ENCODE measurements at places on chromosomes 5 and 9.

- DNase-seq = no peak
Observed at GRCh38 chr5:61589946-61590345, 257.9 kb downstream of the ZSWIM6 start.

DNA sequence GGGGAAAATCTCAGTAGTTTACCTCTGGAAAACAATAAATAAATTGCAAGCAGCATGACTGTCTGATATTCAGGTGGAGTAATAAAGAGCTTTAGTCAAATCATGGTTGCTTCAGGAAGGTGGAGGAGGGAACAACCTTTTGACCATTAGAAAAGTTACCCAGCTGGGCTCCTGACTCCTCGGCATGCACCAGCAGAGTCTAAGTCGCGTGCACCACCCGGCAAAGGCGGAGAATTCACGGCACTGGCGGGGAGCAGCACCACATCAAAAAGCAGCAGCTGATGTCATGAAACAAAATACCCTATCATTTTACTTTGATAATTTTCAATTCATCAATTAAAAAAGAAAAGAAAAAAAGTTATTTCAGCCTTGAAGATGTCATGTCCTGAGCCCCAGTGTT lies 34.6 kb downstream of the EBF1 start:
- DNase-seq = no peak

DNA sequence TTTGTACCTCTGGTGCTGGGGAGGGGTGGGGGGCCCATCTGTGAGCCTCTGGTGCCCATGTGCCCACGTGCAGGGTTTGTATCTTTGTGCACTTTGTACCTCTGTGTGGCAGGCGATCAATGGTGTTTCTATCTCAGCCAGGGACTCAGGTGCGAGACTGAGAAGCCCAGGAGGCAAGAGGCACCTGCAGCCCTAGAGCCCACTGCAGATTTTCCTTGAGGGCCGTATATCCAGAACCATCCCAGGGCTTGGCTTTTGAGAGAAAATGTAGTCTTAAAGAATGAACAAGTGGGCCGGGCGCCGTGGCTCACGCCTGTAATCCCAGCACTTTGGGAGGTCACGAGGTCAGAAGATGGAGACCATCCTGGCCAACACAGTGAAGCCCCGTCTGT lies 52.2 kb upstream of the KCNMB1 start:
- no peak for DNase-seq

DNA sequence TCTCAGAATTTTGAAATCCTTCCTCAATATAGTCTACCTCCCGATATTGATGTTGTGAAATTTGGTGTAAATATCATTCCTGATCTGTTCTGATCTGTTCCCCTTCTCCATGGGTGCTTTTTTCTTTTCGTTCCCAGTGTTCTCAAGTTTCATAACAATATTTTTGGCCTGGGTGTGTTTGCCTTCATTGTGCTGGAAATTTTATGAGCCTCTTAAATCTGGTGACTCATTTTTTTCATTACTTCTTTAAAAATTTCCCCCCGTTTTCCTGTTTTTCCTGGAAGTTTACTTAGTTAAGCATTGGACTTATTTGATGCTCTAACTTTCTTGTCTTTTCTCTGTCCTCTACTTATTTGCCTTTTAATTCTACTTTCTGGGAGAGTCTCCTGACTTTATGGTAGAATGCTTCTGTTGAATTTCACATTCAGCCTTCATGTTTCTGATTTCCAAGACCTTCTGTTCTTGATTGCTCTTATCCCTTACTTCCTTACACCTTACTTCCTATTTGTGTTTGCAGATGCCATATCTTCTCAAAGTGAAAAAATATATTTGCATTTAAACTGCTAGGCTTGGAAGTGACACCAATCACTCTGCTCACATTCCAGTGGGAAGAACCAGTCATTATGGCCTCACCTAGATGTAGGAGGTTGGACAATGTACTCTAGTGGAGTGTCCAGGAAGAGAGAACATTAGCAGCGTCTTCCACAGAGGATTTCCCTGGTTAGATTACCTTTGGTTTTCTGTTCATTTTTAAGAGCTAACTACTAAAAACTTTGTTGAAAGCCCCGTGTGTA lies 441.9 kb downstream of the ARHGEF28 start:
- DNase-seq = no peak

DNA sequence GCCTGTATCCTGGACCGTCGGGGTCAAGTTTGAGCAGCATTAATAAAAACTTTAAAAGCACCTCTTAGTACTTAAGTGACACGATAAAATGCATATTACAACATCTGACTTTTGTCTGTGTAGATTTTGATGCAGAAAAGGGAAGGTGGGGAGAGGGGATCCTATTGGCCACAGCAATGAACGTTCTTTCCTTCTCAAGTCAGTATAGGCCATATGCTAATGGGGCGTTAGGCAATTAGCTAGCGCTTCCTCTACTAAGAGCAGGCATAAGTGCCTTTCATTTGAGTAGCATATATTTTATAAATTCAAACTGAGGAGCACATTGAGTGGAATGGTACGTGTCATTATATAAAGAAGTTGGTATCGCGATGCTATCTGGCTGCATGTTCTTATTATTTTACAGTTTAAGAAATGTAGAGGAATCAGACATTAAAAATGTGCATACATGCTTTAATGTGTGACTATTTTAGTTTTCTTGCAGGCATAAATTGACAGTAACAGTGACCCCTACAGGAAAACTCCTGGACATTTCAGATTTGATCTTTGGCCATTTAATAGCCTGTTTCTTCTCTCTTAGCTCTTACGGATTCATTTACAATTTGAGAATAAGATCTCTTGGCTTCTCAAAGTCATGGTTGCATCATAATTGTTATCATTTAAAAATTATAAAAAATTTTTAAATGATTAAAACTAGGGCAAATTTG lies 1.1 kb upstream of the GNA14 start:
- peak; percentile 67 for DNase-seq

DNA sequence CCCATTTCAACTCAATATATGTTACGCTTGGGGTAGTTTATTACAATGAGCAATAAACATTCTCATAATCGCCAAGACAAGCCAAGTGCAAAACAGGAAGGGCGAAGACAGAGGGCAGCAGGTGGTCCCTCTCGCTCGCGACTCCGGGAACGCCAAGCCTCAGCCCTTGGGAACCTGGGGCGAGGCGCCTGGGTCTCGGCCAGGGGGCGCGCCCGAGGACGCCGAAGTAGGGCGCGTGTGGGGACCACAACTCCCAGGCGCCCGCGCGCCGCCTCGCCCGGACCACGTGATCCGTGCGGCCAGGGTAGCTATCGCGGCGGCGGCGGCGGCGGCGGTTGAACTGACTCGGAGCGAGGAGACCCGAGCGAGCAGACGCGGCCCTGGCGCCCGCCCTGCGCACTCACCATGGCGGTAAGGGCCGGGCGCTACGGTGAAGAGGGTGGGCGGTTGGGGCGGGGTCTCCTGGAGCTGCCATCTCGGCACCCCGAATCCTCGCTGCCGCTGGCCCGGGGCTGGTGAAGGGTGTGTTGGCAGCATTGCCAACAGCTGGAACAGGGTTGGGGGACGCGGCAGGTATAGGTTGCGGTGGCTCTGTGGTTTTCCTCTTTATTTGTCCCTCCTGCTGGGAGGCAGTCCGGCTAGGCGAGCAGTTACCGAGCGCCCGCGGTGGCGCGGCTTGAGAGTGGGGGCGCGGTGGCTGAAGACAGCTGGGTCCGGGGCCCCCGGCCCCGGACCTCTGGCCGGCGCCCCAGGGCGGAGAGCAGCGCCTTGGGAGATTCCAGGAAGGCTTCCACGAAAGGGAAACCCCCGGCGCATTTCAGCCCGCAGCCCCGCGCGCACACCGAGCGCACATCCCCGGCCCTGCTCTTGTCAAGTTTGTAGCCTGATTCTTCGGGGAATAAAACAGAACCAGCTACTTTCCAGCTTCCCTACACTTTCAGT lies at the start of gene SLC31A2:
Gene SLC31A2, plus strand, starts transcription at position 338 of the 942 bp plus-strand sequence. Its CDS starts 68 bp downstream, at position 406.
- peak; percentile 90 for DNase-seq

Data from hematopoietic multipotent progenitor cell treated with erythropoietin and hydrocortisone succinate and interleukin-3 and kit ligand, for 6 days (in vitro differentiated cells).